ENCODE measurements at places on chromosomes 6 and 20. TPM values are rescaled to one million over a fixed set of nuclear protein-coding genes. Genes with fewer than 3 reads are reported as not detected.
A peak's percentile ranks its signal among the peaks of the same experiment; 100 is the strongest.

OPN5 gene
- total RNA-seq: not detected

- H3K36me3 ChIP-seq: no peaks in the 10 kb centered on the region
- DNase-seq: no peak
- H3K27ac ChIP-seq: no peak overlapping the region
- no peaks in the 10 kb centered on the region for H3K4me1 ChIP-seq
- H3K4me3 ChIP-seq: no peak overlapping the region
- H3K27me3 ChIP-seq: no peaks in the 10 kb centered on the region
Observed at GRCh38 chr6:12990162-12990561, 273.6 kb downstream of the PHACTR1 start.

GRCh38 chr20:24296477-24297261 is 172.8 kb upstream of the SYNDIG1 start:
- no peaks in the 10 kb centered on the region for H3K36me3 ChIP-seq
- H3K4me1 ChIP-seq: no peaks in the 10 kb centered on the region
- H3K4me3 ChIP-seq: no peak overlapping the region

GRCh38 chr6:11214084-11214833 is 18.2 kb downstream of the NEDD9 start:
- H3K4me3 ChIP-seq: peak overlapping the region; percentile 14
- peaks cover 61% of the 10 kb centered on the region for H3K4me1 ChIP-seq
- no peak for DNase-seq
- no peaks in the 10 kb centered on the region for H3K27me3 ChIP-seq

DNA sequence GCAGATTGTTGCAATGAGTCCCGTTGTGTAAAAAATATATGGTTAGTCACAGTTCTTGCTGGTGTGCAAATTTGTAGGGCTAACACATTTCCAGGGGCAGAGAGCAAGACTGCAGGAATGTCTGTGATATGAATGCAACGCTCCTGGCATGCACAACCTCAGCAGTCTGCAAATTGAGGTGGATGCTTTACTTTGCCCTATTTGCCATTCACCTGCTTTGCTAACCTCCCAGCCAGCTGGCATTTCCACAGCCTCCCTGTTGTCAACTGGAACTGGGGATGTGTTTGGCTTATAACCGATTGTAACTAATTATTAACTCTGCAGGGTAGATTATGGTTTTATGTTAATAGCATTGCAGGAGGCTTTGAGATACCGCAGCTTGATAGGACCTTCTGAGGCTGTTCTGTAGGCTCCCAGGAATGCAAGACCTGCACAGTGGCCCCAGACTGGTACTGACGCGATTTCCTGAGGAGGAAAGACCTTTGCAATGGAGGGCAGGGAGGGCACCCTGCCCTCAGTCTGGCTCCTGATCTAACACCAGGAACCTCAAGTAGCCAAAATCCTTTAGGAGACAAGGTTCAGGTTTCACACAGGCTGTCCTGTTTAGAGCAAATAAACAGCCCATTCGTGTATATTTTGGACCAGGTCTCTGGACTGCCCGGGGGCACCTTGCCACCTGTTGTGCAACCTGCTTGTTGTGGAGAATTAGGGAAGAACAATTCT is 53.4 kb downstream of the EDN1 start:
- H3K4me1 ChIP-seq: no peaks in the 10 kb centered on the region
- no peak overlapping the region for H3K27ac ChIP-seq
- H3K4me3 ChIP-seq: no peak overlapping the region
- peaks cover 2% of the 10 kb centered on the region for H3K27me3 ChIP-seq
- no peaks in the 10 kb centered on the region for H3K36me3 ChIP-seq

DNA sequence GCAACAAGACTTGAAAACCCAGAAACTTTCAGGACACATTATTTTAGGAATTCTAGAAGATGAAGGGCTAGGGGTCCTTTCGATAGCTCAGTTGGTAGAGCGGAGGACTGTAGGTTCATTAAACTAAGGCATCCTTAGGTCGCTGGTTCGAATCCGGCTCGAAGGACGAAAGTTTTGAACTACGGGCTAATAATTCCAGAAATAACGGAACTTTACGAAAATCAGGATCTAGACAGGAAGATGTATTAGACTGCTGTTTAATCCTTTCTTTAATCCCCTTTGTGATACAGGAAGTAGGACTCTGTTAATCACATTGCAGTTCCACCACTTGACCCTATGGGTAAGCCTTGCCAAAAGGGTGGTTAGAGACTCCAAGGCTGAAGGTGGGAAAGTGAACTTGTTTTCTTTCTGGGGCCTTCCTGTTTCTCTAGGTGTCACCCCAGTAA is 21.2 kb upstream of the ABT1 start:
- H3K36me3 ChIP-seq: no peaks in the 10 kb centered on the region
- H3K27me3 ChIP-seq: peaks cover 6% of the 10 kb centered on the region
- no peak overlapping the region for H3K27ac ChIP-seq
- no peak overlapping the region for H3K4me3 ChIP-seq
- no peak for DNase-seq

MEI4 gene
- total RNA-seq: not detected

DNA sequence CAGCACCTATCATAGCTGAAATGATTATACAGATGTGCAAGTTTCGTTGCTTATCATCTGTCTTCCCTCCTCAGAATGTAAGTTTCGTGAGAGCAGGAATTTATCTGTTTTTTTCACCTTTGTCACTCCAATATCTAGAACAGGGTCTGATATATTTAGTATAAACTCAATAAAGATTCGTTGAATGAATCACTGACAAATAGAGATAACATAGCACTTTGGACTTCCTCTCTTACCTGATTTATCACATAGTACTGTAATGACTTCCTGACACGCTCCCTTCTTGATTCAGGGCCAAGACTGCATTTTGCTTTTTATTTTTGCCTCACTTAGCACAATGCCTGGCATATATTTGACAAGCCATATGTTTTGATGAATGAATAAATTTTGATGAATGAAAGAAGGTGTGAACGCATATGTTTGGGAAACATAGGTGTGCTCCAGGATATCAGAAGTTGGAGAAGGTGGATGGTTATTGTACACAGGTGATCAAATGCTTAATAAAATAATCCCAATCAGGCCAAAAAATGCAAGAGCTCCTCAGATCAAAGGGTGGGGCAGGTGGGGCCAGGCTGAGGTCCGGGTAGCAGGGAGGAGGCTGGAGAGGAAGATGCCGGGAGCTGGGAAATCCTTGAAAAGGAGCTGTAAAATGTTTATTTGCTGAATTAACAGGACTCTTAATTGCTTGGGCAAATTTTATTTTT is 33.0 kb downstream of the PIM1 start:
- no peaks in the 10 kb centered on the region for H3K36me3 ChIP-seq
- no peaks in the 10 kb centered on the region for H3K27me3 ChIP-seq
- no peaks in the 10 kb centered on the region for H3K4me1 ChIP-seq

REPS1 gene
- 18.3 TPM for total RNA-seq

TCF15 gene
- 4.5 TPM for total RNA-seq

RPRD1B gene
- 42.4 TPM for total RNA-seq

DNA sequence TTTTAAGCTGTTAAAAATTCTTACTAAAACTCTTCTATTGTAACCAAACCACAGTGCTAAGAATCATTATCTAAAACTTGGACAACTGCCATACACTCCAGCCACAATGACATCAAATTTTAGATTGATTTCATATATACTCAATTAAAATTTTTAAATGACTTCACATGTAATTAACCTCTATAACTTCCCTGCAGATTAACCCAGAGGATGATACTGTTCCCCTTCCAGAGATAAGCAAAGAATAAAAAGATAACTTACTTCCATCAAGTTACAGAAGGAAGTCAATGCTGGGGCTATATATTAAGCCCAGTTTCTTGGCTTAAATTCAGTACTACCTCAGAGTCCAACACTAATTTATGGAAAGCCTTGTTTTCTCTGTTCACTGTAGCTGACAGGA is 71.3 kb downstream of the ARHGAP18 start:
- no peak overlapping the region for H3K4me3 ChIP-seq
- H3K4me1 ChIP-seq: peaks cover 13% of the 10 kb centered on the region
- no peaks in the 10 kb centered on the region for H3K27me3 ChIP-seq
- no peaks in the 10 kb centered on the region for H3K36me3 ChIP-seq
- peak overlapping the region; percentile 27 for H3K27ac ChIP-seq
- DNase-seq: no peak

SAMD10 gene
- total RNA-seq: 0.24 TPM

DNA sequence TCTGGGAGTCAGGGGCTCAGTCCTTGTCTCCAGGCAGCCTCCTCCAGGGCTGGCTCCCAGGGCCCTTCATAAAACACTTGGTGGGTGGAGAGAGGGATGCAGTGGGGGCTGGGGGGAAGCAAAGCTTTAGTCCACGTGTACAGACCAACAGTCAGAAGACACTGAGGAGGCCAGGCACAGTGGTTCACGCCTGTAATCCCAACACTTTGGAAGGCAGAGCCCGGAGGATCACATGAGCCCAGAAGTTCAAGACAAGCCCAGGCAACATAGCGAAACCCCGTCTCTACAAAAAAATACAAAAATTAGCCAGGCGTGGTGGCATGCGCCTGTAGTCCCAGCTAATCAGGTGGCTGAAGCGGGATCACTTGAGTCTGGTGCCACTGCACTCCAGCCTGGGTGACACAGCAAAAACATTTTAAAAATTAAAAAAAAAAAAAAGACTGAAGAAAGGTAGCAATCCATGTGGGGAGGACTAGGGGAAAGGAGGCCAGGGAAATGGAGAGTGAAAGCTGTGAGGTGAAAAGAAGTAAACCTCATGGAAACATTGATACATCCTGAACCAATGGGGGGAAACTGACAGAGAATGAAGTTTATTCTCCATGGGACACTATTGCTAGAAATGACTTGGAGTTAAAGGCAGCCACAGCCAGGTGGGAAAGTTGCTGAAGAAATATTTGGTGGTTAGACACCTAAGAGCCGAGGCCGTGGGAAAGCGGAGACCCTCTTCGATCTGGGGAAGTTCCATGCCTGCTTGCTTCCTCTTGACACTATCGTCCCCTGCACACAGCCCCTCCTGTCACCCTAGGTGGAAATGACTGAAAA is 35.4 kb downstream of the PIM1 start:
- H3K4me3 ChIP-seq: no peak overlapping the region
- no peak overlapping the region for H3K27ac ChIP-seq
- no peaks in the 10 kb centered on the region for H3K36me3 ChIP-seq
- DNase-seq: no peak
- no peaks in the 10 kb centered on the region for H3K27me3 ChIP-seq

GRCh38 chr20:63653974-63654668 is 897 bp upstream of the STMN3 start:
- peaks cover 21% of the 10 kb centered on the region for H3K27me3 ChIP-seq
- peaks cover 18% of the 10 kb centered on the region for H3K4me1 ChIP-seq
- peak overlapping the region; percentile 48 for H3K4me3 ChIP-seq
- no peak for DNase-seq
- H3K36me3 ChIP-seq: no peaks in the 10 kb centered on the region

GRCh38 chr6:127302728-127303660 is 36.3 kb downstream of the RNF146 start:
- H3K4me3 ChIP-seq: no peak overlapping the region
- no peak overlapping the region for H3K27ac ChIP-seq
- H3K27me3 ChIP-seq: no peaks in the 10 kb centered on the region
- DNase-seq: no peak
- no peaks in the 10 kb centered on the region for H3K36me3 ChIP-seq

OR2H2 gene
- not detected for total RNA-seq
